SJSA1 (cell line): ENCODE measurements at places on chromosomes 12 and 14.

DNA sequence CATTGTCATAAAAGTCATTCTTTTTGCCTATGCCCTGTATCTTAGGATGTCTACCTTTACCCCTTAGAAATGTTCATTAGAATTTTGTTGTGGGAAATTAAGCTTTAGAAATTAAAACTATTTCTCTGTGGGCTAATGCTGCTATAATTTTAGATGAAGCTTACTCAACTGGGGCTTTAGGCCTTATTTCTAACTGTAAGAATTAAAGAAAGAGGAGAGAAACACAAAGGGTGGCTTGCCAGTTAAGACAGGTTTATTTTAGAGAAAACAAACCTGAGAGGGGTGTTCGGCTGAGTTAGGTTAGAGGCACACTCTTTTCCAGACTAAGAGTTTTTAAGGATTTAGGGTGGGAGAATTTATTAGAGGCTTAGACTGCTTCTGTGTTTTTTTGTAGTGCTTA is 6.4 kb downstream of the TRIP11 start:
- DNase-seq = no peak

DNA sequence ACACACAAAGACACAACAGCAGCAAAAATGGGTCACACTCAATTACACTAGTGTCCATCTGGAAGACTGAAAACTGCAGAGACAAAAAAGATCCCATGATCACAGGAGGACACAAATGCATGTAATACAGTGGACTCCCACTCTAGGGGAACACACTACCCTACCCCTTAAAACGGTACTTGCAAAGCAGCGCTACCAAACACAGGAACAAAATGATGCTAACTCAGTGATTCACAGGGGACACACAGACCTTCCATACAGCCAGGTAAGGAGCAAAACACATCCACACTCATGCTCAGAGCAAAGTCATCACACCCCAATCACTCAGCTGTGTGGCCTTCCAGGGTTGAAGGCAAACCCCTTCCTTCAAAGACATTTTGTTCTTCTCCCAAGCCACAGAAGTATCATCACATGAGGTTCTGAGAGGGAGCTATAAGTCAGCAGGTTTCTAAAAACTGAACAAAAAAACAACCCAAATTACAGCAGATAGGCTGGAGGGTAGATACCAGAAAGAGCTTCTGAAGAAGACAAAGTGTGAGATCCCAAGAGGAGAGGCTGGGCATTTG is 14.8 kb downstream of the SMUG1 start:
- no peak for DNase-seq

DNA sequence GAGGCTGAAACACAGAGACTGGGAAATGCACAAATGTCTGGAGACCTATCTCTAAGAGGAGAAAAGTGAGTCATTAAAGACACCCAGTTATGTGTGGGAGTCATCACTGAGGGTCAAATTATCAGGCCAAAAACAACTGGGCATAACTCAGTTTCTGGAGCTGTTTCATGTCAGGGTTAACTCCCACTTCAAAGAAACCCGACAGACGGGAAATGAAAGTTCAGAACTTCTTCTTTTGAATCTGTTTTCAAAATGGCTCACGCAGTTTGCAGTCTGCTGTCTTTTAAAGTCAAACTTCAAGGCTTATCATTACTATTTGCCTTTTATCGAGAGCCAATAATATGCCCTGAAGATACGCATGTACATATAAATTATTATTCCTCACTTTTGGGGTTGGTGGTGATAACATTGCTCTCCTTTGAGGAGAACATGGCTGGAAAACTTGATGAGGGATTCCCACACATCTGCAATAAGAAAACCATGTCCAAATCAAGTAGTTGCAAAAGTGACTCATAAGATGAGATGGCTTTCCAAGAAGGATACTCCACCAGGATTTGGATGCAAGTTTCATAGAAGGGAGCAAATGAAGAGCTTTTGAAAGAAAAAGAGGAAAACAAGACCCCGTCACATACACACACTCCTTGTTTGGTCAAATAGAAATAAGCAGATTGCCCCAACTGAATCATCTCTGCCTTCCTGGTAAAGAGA is 341.4 kb downstream of the ADAMTS20 start:
- DNase-seq = peak; percentile 20

DNA sequence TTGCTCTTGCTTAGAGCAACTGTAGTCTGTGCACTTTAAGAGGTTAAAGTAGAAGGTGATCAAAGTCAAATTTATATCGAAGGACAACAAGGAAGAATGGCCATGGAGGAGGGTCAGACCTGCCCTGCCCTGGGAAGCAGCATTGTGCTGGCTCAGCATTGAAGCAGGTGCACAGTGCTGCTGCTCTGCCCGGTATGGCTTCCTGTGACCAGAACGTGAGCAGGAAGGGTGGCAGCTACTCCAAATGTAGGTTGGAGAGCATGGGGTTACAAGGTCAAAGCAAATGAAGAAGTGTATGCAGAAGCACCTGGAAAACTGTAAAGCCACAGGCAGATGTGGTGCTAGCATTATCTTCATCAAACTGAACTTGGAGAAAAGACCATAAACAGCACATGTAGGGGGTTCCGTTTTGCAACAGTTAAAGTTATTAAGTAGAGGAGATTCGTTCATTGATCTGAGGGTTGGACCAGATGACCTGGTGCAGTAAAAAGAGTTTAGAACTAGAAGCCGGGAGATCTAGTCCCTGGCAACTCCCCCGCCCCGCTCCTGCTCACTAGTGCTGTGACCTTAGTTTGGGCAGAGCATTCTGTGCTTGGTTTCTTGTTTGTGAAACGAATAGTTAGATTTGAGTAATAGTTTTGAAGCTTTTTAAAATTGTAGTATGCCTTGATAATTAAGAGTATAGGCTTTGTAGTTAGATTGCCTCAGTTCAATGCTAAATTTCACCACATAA is 84.2 kb downstream of the SCN8A start:
- no peak for DNase-seq

- no peak for DNase-seq
Measured at GRCh38 chr14:94128216-94128839, 1.1 kb downstream of the IFI27L2 start.

- DNase-seq = no peak
Measured at GRCh38 chr14:70114621-70115156, 74.1 kb downstream of the SLC8A3 start.

- no peak for DNase-seq
Measured at GRCh38 chr12:89082370-89082753, 269.9 kb downstream of the DUSP6 start.

DNA sequence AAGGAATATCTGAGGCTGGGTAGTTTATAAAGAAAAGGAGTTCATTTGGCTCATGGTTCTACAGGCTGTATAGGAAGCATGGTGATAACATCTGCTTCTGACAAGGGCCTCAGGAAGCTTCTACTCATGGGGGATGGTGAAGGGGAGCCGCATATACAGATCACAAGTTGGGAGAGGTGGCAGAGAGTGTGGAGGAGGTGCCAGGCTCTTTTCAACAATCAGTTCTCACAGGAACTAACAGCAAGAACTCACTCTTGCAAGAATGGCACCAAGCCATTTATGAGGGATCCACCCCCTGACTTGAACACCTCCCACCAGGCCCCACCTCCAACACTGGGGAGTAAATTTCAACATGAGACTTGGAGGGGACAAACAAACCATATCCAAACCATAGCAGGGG is 3.5 kb upstream of the TSPAN11 start:
- DNase-seq = no peak
